ENCODE measurements at places on chromosomes 11 and 22. TPM values are rescaled to one million over a fixed set of nuclear protein-coding genes. Genes with fewer than 3 reads are reported as not detected.

Gene SERPIND1
- polyA plus RNA-seq, result not detected

Gene UBQLN3
- polyA plus RNA-seq, result not detected

Gene PPFIBP2
- polyA plus RNA-seq, result 59.0 TPM

Gene CDCA5
- polyA plus RNA-seq, result 8.1 TPM

Gene RGL4
- 1.2 TPM for polyA plus RNA-seq

Gene IFTAP
- 43.2 TPM for polyA plus RNA-seq

Gene CD3D
- not detected for polyA plus RNA-seq

Gene TRIM49
- not detected for polyA plus RNA-seq

Gene GGTLC2
- polyA plus RNA-seq, result not detected

Gene OSBP2
- 5.0 TPM for polyA plus RNA-seq

Gene ART5
- 4.3 TPM for polyA plus RNA-seq

Gene NRGN
- polyA plus RNA-seq, result 4.7 TPM

Measured in forelimb muscle (tissue), 1 donor.